ENCODE measurements at places on chromosomes 4 and X. TPM values are rescaled to one million over a fixed set of nuclear protein-coding genes. Genes with fewer than 3 reads are reported as not detected.

DNA sequence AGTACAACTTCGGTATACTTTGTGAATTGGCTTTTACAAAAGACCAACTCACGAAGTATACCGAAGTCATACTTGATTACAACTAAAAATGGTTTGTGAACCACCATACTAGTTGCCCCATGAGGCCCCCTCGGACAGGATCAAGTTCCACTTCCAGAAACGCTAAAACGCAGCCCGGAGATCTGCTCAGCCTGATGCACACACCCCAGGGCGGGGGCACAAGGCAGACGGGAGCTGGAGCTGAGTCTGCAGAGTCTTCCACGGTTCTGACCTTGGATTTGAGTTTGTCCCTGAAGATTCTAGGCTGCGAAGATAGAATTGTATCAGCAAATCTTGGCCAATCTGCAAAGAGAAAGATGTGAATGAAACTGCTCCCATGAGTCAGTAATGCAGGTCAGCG is 118.1 kb downstream of the SORCS2 start:
- H3K4me3 ChIP-seq = no peak overlapping the region
- H3K27ac ChIP-seq = no peak overlapping the region
- no peaks in the 10 kb centered on the region for H3K27me3 ChIP-seq

DNA sequence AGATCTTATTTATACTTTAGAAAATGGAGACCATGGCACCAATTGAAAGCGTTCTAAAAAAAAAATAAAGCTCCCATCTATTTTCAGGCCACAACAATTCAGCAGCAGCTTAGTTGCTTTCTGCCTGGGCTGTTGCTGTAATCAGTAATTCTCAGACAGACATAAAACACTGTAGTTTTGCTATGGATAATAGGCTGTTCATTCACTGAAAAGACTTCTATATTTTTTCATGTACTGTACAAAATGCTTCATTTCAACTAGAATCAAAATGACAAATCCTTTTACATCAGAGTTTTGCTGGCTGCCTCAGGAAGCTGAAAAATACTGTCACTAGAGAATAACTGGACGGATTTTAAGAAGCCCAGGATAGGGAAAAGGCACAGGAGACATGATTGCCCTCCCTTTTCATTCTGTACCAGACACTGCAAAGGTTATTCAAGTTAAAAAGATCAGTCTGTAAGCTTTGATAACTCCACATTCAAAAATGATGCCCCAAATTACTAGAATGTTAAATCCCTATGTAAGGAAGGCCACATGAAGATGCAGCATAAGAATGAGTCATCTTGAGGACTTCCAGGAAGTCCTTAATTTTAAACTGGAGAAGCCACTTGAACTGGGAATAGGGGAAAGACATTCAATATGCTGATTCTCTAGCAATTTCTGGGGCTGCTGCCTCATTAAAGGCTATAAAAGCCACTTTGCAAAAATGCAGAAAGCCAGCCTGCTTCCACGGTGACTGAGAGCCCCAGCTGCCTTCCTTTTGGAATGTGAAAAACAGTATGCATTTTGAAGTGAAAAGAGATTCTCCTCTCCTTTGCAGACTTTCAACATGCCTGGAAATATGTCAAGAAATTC is 403.2 kb upstream of the RASGEF1B start:
- no peaks in the 10 kb centered on the region for H3K4me1 ChIP-seq
- H3K36me3 ChIP-seq = no peaks in the 10 kb centered on the region
- no peaks in the 10 kb centered on the region for H3K27me3 ChIP-seq
- H3K4me3 ChIP-seq = no peak overlapping the region
- H3K27ac ChIP-seq = no peak overlapping the region
- no peak for DNase-seq

DNA sequence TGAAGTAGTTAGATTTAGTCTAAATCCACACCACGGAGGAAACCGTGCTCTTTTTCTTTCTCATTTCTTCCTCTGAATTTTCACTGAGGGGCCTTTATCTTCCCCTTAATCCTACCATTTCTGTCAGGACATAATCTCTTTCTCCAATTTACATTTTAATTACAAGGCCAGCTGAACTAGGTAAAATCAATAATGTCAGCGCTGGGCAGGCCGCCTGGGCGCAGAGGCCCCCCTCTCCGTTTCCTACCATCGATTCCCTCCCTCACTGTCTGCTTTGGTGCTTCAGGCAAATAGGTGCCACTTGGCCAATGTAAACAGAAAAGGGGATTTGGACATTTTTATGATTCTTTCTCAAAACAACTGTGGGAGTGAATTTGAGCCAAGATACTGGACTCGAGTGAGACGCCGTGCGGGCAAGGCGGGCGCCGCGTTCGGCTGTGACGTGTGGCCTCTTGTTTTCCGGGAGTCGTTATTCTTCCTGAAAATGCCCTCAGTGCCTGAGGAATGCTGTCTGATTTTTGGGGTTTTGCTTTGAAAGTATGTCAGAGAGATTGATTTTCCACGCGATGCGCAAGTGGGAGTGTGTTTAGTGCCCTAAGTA is 22.6 kb downstream of the UVSSA start:
- H3K4me1 ChIP-seq = no peaks in the 10 kb centered on the region
- H3K27ac ChIP-seq = no peak overlapping the region
- H3K27me3 ChIP-seq = no peaks in the 10 kb centered on the region
- DNase-seq = no peak
- H3K36me3 ChIP-seq = no peaks in the 10 kb centered on the region

- no peak overlapping the region for H3K27ac ChIP-seq
- no peaks in the 10 kb centered on the region for H3K27me3 ChIP-seq
- H3K4me1 ChIP-seq = no peaks in the 10 kb centered on the region
- H3K36me3 ChIP-seq = no peaks in the 10 kb centered on the region
- no peak for DNase-seq
Observed at GRCh38 chr4:54077812-54078211, 13.4 kb upstream of the CHIC2 start.

GRCh38 chr4:3010577-3010976 is 47.2 kb downstream of the GRK4 start:
- H3K4me3 ChIP-seq = no peak overlapping the region
- no peaks in the 10 kb centered on the region for H3K36me3 ChIP-seq
- H3K4me1 ChIP-seq = peaks cover 15% of the 10 kb centered on the region
- no peaks in the 10 kb centered on the region for H3K27me3 ChIP-seq

Gene MAGIX
- 10.0 TPM for polyA plus RNA-seq

Gene LEF1
- polyA plus RNA-seq = 69.1 TPM

Gene UNC5C
- 11.0 TPM for polyA plus RNA-seq

Gene WDR19
- 28.2 TPM for polyA plus RNA-seq
